ENCODE measurements at places on chromosomes 3 and 15. TPM values are rescaled to one million over a fixed set of nuclear protein-coding genes. Genes with fewer than 3 reads are reported as not detected.

- no peak for DNase-seq
- H3K4me1 ChIP-seq: no peaks in the 10 kb centered on the region
- no peak overlapping the region for H3K4me3 ChIP-seq
- no peaks in the 10 kb centered on the region for H3K27me3 ChIP-seq
- H3K36me3 ChIP-seq: no peaks in the 10 kb centered on the region
- H3K27ac ChIP-seq: no peak overlapping the region
Measured at GRCh38 chr3:9881441-9881840, 1.4 kb upstream of the CIDEC start.

DNA sequence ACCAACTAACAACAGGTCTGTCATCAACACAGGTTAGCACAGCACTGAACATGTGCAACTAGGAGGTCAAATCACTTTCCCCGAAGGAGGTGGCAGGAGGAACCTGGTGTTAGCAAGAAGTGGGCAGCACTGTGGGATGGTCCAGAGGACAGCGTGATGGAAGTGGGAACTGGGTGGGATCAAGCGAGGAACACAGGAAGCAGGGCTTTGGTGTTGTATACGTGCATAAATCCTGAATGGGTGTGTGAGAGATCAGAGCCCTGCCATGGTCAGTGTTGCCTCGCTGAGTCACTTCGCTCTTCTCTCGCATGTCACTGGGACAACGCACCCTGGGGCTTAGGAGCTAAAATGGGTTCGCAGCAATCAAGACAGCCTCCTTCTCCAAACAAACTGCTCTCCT is 62.1 kb downstream of the MOBP start:
- no peaks in the 10 kb centered on the region for H3K4me1 ChIP-seq
- no peak overlapping the region for H3K4me3 ChIP-seq
- no peak for DNase-seq
- H3K27me3 ChIP-seq: no peaks in the 10 kb centered on the region

DNA sequence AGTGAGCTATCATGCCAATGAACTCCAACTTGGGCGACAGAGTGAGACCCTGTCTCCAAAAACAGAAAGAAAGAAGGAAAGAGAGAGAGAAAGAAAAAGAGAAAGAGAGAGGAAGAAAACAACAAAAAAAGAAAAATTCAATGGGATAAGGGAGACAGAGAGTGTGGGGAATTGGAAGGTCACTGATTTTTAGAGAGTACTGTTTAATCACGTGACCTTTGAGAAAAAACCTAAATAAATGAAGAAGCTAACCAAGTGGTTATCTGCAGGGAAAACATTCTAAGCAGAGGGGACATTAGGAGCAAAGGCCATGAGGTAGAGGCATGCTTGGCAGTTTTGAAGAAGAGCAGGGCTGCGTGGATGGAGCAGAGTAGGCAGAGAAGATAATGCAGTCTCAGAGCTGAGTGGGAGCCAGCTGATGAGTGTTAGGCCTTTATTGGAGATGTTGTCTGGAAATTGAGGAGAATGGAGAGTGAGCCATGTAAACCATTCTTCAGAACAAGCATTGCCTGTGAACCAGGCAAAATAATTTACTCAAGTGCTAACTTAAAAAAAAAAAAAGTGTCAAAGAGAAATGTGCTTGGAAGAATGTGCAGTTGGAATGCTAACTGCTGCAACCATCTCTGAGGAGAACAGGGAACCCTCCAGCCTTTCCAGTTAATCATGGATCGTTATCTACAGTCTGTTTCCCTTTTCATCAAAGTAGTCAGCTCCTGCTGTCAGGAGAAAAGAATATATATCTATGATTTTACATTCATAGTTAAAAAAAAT is 377.3 kb upstream of the SEMA6D start:
- H3K4me1 ChIP-seq: peaks cover 2% of the 10 kb centered on the region
- no peak overlapping the region for H3K4me3 ChIP-seq
- DNase-seq: no peak
- H3K36me3 ChIP-seq: no peaks in the 10 kb centered on the region
- H3K27ac ChIP-seq: no peak overlapping the region
- no peaks in the 10 kb centered on the region for H3K27me3 ChIP-seq

LEKR1 gene
- total RNA-seq: 2.1 TPM
